ENCODE measurements at places on chromosomes 13 and 19.

DNA sequence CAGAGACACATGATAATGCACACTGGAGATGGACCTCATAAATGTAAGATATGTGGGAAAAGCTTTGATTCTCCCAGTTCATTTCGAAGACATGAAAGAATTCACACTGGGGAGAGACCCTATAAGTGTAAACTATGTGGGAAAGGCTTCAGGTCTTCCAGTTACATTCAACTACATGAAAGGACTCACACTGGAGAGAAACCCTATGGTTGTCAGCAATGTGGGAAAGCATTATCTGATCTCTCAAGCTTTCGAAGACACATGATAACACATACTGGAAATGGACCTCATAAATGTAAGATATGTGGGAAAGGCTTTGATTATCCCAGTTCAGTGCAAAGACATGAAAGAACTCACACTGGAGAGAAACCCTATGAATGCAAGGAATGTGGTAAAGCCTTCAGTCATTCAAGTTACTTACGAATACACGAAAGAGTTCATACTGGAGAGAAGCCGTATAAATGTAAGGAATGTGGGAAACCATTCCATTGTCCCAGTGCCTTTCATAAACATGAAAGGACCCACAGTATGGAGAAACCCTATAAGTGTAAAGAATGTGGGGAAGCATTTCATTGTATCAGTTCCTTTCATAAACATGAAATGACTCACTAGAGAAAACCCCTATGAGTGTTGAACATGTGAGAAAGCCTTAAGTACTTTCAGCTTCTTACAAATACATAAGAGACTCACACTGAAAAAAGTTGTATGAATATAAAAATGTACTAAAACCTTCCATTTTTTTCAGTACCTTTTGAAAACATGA, 14.7 kb downstream of the ZNF441 start:
- DNase-seq: no peak

DNA sequence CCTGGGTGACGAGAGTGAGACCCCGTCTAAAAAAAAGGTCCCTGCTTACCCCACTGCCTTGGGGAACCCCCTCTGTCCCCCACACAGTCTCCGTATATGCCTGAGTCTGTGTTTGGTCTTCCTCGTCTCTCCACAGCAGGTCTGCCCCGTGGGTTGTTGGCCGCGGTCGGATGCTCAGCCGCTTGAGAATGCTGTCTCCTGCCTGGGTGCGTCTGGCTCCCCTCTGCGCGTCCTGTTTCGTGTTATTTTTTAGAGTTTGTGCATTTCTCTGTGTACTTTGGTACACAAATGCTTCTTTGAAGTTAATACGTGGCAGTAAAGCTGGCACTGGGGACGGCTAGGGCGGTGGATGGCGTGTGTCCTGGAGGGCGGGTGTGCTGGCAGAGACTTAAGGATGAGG, 34.9 kb downstream of the KDM4B start:
- no peak for DNase-seq

DNA sequence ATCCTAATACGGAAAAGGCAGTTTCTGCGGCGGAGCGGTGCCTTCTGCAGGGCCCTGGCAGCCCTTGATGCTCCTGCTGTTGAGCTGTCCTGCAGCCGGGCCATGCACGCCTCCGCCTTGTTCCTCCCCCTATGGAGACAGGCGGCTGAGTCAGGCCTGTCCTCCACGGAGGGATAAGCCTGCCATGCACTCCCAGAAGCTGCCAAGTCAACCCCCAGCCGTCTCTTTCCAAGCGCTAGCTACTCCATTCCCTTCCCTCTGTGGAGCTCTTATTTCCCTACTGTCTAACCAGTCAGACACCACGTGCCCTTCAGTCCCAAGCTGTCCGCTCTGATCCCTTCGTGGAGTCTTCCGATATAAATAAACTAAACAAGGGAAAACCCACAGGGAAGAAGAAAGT, 197.0 kb downstream of the COL4A1 start:
- no peak for DNase-seq

DNA sequence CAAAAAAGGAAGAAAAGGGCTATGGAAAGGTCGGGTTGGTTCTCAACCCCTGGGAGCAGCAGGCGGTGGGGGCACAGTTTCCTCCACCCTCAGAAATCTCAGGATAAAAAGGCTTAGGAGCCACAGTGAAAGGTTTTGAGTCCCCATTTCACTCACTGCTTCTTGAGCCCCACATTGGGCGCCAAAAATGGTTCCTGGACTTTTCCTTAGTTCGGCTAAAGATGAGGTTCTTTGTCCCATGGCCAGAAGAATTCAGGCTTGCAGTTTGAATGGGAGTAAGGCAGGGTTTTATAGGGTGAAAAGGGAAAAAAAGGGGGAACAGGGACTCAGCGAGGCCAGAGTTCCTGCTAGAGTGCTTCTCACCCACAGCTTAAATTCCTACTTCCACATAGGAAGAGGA, 179.5 kb downstream of the GGACT start:
- no peak for DNase-seq

- no peak for DNase-seq
Observed at GRCh38 chr19:29326849-29327840, 114.2 kb upstream of the UQCRFS1 start.

- DNase-seq: no peak
Observed at GRCh38 chr13:36370108-36370429, 23.9 kb upstream of the SPART start.

GRCh38 chr19:40542202-40542859, 34.3 kb upstream of the SHKBP1 start:
- DNase-seq: no peak

DNA sequence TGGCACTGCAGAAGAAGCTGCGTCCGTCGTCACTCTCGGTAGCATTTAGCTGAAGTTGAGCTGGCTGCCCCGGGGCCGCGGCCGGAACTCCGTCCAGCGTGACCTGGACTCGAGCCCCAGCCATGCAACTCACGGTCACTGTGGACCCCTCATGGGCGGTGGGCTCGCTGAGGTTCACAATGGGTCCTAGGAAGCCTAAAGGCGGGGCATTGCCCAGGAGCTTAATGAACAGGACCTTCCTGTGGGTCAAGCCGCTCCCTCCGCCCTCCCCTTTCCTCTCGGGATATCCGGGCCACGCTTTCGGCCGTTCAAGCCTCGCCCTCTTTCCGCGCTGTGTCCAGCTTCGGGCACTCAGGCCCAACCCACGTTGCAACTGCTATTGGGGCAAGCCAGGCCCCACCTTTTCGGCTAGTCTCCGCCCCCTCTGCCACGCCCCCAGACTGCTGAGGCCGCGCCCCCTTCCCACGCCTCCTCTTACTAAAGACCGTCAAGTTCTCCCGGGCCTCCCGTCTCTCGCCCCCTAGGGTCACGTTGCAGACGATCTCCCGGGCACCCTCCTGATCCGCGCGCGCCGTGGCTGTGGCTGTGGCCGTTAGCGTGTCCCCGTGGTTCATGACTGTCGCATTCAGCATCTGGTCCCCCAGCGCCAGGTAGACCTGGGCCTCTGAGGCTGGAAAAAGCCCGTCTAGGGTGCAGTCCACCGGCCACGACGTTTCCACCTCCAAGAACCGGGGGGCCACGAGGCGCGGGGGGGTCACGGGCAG, 1.4 kb upstream of the RAVER1 start:
- DNase-seq: no peak

DNA sequence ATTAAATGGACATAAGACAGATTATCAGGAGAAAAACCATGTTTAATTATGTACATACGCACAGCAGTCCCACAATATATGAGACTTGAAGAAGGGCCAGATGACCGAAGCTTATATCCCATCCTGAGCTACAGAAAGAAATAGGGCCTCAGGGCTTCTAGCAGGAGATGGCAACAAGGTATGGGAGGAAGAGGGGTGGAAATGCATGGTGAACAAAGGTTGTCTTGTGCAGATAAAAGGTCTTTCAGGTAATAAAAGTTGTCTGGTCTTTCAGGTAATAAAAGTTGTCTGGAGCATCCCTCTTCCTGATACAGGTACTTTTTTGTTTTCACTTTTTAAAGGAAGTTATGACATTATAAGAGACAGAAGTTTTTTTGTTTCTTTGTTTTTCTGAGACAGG, 15.4 kb upstream of the GTF3A start:
- no peak for DNase-seq

DNA sequence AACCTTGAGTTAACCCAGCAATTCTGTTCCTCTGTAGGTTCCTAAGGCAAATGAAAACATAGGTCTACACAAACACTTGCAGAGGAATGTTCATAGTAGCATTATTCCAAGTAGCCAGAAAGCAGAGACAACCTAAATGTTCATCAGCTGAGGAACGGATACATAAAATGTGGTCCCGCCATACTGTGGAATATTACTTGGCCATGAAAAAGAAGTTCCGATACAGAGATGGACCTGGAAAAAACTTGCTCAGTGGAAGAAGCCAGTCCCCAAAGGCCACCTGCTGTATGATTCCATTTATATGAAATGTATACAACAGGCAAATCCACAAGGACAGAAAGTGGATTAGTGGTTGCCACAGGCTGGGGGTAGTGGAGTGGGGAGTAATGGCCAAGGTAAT, 53.0 kb downstream of the ARHGEF18 start:
- DNase-seq: no peak

- DNase-seq: no peak
Observed at GRCh38 chr19:46206176-46206575, 23.4 kb upstream of the IGFL1 start.

DNA sequence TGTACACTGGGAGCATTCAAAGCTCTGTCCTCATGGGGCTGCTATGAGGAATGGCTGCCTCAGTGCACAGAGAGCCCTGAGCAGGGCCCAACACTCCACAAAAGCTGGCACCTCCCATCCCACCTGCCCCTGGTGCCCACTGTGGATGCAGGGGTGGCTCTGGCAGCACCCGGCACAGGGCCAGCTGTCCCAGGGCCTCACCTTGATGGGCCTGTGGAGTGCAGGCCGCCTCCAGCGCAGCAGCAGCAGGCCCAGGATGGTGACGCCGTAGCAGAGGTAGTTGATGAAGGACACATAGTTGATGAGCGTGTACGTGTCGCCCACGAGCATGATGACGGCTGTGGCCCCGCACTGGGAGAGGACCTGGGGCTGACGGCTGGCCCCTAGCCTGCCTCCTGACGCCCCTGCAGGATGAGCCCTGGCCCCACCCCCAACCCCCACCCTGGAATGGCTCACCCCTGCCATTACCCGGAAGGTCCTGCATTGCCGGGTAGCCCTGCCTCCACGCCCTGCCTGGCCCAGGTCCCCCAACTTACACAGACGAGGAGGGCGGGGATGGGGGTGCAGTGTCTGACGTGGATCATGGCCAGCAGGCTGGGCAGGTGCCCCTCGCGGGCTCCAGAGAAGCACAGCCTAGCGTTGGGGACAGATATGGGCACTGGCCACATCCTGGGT, 15.2 kb downstream of the SLC7A10 start:
- DNase-seq: no peak

GRCh38 chr19:3625996-3626472, 556 bp downstream of the CACTIN start:
- DNase-seq: no peak

DNA sequence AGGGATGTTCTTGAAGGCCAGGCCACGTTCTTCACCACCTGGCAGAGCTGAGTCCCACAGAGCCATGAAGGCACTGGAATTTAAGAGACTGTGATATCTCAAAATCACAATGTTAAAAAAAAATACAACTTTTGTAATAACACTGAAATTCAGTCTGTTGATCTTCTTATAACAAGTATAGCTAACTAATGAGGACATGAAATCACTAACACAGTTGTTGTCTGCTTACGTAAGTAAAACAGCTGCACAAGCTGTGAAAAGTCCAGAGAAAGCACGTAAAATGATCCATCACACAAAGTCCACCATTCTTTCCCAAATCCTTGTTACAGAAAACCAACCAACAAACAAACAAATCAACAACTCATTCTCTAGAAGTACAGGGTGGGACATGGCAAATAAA, 32.9 kb downstream of the FLT3 start:
- DNase-seq: no peak

DNA sequence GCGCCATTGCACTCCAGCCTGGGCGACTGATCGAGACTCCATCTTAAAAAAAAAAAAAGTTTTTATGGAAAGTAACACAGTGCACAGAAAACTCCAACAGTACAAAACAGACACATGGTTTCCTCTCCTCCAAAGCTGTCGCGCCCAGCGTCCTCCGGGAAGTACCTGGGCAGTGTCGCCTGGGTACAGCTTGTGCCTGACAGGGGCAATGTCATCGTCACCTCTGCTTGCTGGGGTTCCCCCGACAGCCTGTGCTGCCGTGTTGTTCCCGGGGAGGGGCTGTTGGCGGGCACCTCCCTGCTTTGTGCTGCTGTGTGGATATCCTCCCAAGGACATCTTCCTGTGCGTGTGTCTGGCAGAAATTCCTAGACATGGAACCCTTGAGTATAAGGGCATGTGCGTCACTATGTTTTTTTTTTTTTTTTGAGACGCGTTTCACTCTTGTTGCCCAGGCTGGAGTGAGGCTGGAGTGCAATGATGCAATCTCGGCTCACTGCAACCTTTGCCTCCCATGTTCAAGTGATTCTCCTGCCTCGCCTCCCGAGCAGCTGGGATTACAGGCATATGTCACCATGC, 2.4 kb upstream of the F2RL3 start:
- no peak for DNase-seq

- no peak for DNase-seq
Observed at GRCh38 chr13:79519255-79519654, 38.3 kb downstream of the NDFIP2 start.

DNA sequence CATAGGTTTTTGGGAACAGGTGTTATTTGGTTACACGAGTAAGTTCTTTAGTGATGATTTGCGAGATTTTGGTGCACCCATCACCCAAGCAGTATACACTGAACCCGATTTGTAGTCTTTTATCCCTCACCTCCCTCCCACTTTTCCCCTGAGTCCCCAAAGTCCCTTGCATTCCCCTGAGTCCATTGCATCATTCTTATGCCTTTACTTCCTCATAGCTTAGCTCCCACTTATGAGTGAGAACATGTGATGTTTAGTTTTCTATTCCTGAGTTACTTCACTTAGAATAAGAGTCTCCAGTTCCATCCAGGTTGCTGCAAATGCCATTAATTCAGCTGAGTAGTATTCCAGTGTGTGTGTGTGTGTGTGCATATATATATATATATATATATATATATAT, 97.2 kb upstream of the EDNRB start:
- no peak for DNase-seq

DNA sequence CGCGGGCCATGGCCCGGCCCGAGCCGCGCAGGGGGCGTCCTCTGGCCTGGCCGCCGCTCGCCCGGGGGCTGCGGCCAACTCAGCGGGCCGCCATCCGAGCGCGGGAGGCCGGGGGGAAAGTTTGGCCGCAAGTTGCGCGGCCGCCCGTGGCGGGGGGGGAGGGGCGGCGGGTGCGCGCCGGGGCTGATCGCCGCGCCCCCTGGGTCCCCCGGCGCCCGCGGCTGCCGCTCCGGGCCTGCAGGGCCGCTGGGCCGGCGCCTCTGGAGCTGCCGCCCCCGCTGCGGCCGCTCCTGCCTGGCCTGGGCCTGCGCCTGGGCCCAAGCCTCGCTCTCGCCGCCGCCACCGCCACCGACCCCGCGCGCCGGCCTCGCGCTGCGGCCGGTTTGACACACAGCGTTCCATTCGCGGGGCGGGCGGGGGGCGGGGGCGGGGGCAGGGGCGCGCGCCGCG, at the start of gene NR2F6:
Gene NR2F6 (minus strand): TSS at position 385 of the 450 bp plus-strand sequence. CDS start 699 bp downstream, outside the sequence.
- DNase-seq: no peak

GRCh38 chr19:50723735-50724521, 764 bp downstream of the CLEC11A start:
- DNase-seq: no peak

GRCh38 chr13:48486836-48487235, 46.0 kb downstream of the RCBTB2 start:
- no peak for DNase-seq

GRCh38 chr19:42919757-42920079, 2.0 kb upstream of the PSG6 start:
- DNase-seq: no peak

All from activated gamma-delta T cell (primary cell).